Ascending aorta (tissue), 2 donors: ENCODE measurements at places on chromosomes 1 and 21. TPM values are rescaled to one million over a fixed set of nuclear protein-coding genes. Genes with fewer than 3 reads are reported as not detected.

The EXO1 gene
- not detected for total RNA-seq

The TSPEAR gene
- total RNA-seq = not detected

The SPATA46 gene
- not detected for total RNA-seq

The MAP3K21 gene
- total RNA-seq = 2.6 TPM

The GPA33 gene
- not detected for total RNA-seq

- no peak for DNase-seq
- H3K4me1 ChIP-seq = no peaks in the 10 kb centered on the region
- H3K27me3 ChIP-seq = no peaks in the 10 kb centered on the region
- H3K36me3 ChIP-seq = peaks cover 33% of the 10 kb centered on the region
- H3K4me3 ChIP-seq = no peak overlapping the region
These were observed 47.5 kb upstream of the PWP2 start for GRCh38 chr21:44059710-44060109.

DNA sequence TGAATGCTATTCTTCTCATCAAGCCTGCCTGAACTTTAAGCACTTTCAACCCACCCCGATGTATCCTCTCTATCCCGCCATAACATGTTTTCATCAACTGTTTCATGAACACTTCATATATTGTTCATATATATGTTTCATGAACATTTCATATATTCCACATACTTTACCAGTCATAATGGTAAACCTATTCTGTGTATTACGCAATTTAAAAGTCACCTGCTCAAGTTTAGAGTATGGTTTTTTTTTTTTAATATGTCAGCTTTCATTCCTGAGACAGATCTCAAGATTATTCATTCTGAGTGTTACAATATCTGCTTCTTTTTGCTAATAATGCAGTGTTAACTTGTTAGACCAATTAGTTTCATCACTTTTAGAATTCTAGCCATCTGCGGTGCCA is 140.7 kb downstream of the SIPA1L2 start:
- no peak overlapping the region for H3K4me3 ChIP-seq
- no peak for DNase-seq
- H3K4me1 ChIP-seq = no peaks in the 10 kb centered on the region
- no peaks in the 10 kb centered on the region for H3K36me3 ChIP-seq

GRCh38 chr1:157369808-157370521 is 182.3 kb downstream of the FCRL5 start:
- no peaks in the 10 kb centered on the region for H3K36me3 ChIP-seq
- no peak overlapping the region for H3K4me3 ChIP-seq
- no peak overlapping the region for H3K27ac ChIP-seq

- no peaks in the 10 kb centered on the region for H3K27me3 ChIP-seq
- DNase-seq = peak; percentile 95
- H3K4me3 ChIP-seq = peak overlapping the region; percentile 23
- no peaks in the 10 kb centered on the region for H3K36me3 ChIP-seq
These were observed 56.5 kb upstream of the SELENON start for GRCh38 chr1:25743164-25744139.

- no peaks in the 10 kb centered on the region for H3K36me3 ChIP-seq
- no peak for DNase-seq
- no peak overlapping the region for H3K4me3 ChIP-seq
- H3K4me1 ChIP-seq = no peaks in the 10 kb centered on the region
These were observed 591.2 kb upstream of the PTBP2 start for GRCh38 chr1:96130432-96130831.

DNA sequence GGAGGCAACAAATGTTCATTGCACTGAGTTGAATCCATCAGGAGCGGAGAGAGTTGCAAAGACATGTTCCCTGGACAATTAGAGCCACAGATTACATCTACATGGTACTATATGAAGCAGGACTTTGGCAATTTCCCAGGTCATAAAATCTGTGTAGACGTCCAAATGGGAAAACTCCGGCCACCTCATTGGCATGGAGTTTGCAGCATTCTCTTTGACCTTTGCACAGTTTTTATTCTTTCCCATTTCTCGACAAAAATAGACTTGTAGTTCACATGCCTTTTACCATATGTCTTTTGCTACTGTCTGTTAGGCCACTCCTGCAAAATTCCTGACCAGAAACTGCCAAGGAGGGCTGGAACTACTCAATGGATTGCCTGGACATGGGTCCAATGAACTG is 48.2 kb downstream of the UBE2T start:
- H3K27ac ChIP-seq = no peak overlapping the region
- H3K36me3 ChIP-seq = peaks cover 16% of the 10 kb centered on the region
- H3K4me3 ChIP-seq = no peak overlapping the region
- no peaks in the 10 kb centered on the region for H3K4me1 ChIP-seq
- no peaks in the 10 kb centered on the region for H3K27me3 ChIP-seq

GRCh38 chr1:218886101-218886871 is 287.4 kb upstream of the LYPLAL1 start:
- no peaks in the 10 kb centered on the region for H3K4me1 ChIP-seq
- H3K36me3 ChIP-seq = no peaks in the 10 kb centered on the region
- DNase-seq = peak; percentile 66
- no peak overlapping the region for H3K27ac ChIP-seq
- no peak overlapping the region for H3K4me3 ChIP-seq
